ENCODE measurements at places on chromosomes 5 and 9.

GRCh38 chr9:127077644-127077946 is 44.8 kb downstream of the ANGPTL2 start:
- DNase-seq, result no peak

GRCh38 chr5:133373121-133373870 is 239.0 kb downstream of the FSTL4 start:
- no peak for DNase-seq

DNA sequence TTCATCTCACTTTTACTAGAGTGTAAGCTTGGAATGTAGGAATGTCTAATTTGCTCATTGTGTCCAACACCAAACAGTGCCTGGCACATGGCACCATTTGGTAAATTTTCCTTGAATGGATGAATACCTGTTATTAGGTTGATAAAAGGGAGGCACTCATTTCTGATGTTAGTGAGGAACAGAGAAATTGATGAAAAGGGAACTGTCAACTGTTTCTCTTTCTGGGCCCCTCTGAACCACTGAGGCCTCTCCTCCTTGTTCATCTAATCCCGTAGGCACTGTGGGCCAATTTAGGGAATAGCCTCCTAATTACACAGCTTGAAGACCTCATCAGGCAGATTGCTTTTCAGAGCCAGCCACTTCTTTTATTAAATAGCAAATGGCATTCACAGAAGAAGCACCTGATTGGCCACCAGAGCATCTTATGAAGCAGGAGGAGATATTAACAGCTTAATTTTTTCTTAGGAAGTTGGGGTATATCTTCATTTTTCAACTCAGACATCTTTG is 22.6 kb downstream of the MRRF start:
- DNase-seq, result no peak

- no peak for DNase-seq
These were observed 6.1 kb downstream of the AFAP1L1 start for GRCh38 chr5:149277801-149278200.

GRCh38 chr5:73808911-73809310 is 182.9 kb downstream of the ARHGEF28 start:
- DNase-seq, result no peak

DNA sequence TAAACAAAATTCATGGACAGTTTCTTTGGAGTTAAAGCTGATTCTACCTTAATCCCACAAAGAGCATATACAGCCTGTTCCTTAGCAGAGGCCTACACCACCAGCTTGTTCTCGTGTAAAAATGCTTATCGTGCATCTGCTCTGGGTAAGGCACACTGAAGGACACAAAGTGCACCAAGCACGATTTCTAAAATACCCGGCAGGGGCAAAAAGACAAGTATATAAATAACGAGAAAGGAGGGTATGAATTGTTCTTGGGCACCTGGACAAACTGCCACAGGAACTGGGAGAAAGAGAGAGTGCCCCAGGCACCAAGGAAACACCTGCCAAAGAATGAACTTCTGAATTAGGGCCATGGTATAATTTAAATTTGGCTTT is 25.3 kb downstream of the NSUN2 start:
- no peak for DNase-seq

- DNase-seq, result no peak
These were observed 18.7 kb upstream of the WNT8A start for GRCh38 chr5:138065102-138065501.

- no peak for DNase-seq
These were observed 173.6 kb downstream of the GADD45G start for GRCh38 chr9:89778100-89779090.

- DNase-seq, result no peak
These were observed 678 bp downstream of the SLC26A2 start for GRCh38 chr5:149961186-149961685.

DNA sequence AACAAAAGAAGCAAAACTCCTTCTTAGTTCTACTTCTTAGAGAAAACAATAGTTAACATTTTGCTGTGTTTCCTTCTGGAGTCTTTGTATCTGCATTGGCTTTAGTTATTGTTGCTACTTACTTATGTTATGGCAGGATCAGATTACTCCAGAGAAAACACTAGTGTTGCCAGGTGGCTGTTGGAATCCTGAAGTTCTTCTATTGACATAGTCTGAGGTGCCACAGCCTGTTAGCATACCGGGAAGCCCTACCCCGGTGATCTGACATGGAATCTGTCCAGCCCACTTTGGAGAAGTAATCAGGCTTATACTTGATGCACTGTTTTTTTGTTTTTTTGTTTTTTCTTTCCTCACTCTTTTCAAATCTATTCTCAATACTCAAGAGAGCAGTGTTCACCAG is 68.5 kb upstream of the CEP78 start:
- no peak for DNase-seq

GRCh38 chr5:172905346-172906140 is 53.7 kb upstream of the RPL26L1 start:
- DNase-seq, result no peak

- no peak for DNase-seq
These were observed 209.5 kb downstream of the DCP2 start for GRCh38 chr5:113186061-113186460.

DNA sequence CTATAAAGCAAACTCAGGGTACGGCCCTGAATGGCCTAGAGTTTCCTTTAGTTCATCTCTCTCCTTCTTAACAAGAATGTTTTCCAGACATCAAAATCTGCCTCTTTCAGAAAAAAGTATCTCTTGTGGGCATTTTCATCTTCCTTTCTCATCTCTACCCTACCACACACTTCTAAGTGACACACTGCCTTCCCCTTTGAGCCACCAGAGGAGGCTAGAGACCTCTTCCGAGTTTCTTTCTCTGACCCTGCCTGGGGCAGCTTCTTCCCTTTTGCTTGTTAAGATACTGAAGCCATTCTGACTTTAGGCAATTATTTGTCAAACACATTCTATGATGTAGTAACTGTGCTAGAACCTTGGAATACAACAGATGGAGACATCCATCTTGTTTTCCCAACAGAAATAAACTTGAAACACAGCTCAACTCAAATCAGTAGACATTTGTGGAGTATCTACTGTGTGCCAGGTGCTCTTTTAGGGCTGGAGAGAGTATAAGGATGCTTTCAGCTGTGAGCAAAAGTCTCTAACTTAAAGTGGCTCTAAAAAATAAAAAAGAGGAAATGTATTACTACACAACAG is 8.6 kb upstream of the SV2C start:
- no peak for DNase-seq

DNA sequence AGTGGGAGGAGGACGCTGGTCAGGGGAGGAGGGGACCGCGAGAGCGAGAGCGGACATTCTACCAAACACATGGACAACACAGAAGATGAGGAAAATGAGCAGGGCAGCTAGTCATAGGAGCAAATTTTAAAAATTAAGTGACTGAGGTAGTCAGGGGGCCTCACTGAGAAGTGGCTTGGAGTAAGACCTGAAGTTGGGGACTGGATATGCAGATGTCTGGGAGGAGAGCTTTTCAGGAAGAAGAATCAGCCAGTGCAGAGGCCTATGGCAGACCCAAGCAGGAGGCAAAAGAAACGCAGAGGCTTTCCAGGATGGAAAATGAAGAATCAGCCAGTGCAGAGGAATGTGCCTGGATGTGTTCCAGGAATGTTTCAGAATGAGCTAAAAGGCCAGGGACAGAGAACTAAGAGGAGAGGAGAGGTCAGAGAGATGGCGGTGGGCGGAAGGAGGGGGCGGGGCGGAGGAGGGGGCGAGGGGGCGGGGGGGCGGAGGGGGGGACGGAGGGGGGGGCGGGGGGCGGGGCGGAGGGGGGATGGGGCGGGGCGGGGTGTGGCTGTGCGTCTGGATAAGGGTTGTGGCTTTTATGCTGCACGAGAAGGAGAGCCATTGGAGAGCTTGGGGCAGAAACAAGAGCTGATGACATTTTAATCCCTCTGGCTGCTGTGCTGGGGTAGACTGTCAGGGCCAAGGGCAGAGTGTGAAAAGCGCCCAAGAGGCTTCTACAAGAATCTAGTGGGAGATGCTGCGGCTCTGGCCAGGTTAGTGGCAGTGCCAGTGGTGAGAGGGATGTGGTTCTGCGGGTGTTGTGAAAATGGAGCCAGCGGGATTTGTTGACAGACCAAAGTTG is 129.6 kb downstream of the KCNIP1 start:
- DNase-seq, result no peak

GRCh38 chr5:16579142-16579847 is 37.5 kb downstream of the RETREG1 start:
- DNase-seq, result no peak

GRCh38 chr9:123437201-123437600 is 81.2 kb downstream of the CRB2 start:
- DNase-seq, result no peak

DNA sequence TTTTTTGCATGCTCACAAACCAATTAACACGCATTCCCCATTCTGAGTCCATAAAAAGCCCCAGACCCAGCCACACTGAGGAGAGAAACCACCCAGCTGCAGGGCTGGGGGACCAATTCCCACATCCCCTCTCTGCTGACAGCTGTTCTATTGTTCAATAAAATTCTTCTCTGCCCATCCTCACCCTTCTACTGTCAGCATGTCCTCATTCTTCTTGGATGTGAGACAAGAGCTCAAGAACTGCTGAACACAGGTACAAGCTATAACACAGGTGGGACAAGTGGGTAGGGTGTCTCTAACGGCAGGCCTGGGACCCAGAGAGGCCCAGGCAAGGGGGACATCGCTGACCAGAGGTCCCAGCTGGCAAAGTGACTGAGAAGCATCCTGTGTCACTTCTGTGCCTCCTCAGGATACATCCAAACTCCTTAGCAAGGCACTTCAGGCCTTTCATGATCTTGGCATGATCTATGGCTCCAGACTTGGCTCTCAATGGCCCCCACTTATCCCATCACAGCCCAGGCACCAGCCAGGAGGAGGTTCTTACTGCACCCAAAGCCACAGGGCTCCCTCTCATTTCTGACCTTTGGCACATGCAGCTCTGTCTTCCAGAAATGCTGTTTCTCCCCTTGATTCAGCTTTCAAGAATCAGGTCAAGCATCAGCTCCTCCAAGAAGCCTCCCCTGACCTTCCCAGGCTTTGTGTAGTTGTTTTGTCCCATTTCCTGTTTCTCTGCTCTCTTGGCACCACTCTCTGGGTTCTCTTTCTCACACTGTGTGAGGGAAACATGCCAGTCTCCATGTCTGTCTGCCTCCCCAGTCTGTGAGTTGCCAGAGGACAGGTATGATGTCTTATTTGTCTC is 7.3 kb upstream of the ALDH1B1 start:
- DNase-seq, result no peak

GRCh38 chr9:37407468-37407867 is 15.0 kb upstream of the GRHPR start:
- no peak for DNase-seq

GRCh38 chr5:151085517-151086041 is 4.7 kb upstream of the TNIP1 start:
- DNase-seq, result peak; percentile 44

DNA sequence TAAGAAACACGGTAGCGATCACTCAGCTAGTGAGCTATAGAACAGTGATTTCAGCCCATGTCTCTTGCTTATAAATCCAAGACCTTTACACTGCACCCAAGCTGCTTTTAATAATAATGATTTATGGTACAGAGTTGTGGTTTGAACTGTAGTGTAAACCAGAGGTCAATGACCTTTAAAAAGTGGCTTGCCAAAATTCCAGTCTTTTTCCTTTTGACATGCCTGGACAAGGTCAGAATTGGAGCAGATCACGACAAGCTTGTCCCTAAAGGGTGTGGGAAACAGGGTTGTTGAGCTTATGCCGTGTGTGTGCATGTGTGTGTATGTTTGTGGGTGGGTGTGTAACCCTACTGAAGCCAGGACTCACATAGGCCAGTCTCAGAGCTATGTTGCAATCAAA is 225.3 kb upstream of the CLINT1 start:
- no peak for DNase-seq

DNA sequence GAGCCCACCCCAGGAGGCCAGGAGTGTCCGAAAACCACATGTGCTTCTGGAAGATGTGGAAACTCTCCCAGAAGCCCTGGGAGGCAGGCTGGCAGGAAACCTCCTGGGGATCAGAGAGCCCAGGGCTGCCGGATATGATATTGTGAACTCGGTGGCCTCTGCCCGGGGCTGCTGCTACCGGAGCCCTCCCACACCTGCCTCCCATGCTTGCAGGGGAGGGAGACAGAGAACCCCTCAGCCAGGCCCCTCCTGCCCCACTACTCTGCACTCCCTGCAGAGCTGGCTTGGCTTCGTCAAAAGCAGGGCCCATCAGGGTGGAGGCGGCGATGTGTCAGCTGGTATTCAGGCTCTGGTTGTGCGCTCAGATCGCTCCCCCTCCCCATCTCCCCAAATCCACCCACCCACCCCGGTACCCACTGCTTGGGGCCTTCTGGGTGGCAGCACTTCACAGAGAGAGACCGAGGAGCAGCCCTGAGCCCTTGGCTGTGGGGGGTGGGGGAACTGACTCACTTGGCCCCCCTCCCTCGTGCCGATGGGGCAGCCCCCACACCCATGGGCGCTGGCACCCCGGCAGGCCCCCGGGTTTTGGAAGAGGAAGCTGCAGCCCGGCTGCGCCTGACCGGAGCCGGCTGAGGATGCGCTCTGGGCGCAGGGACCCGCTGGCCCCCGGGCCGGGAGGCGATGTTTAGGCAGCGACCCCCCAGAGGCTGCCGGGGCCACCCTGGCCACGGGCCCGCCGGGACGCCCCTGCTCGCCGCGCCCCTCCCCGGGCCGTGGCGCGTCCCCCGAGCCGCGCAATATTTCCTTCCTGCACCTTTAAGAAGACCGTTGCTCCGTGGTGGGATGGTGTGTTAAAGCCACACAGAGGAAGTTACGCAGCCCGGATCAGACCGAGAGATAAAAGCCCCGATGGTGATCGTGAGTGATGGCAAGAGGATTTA is 786 bp upstream of the NTNG2 start:
- DNase-seq, result peak; percentile 18

GRCh38 chr9:135216236-135216635 is 128.8 kb downstream of the OLFM1 start:
- DNase-seq, result no peak
